Right renal cortex interstitium (tissue), 3 donors: ENCODE measurements at places on chromosomes 6 and 20. TPM values are rescaled to one million over a fixed set of nuclear protein-coding genes. Genes with fewer than 3 reads are reported as not detected.

- DNase-seq, result no peak
Measured at GRCh38 chr20:1177680-1178079, 7.1 kb downstream of the TMEM74B start.

GRCh38 chr6:74720923-74721322, 484.9 kb downstream of the COL12A1 start:
- no peak for DNase-seq

GRCh38 chr6:16694781-16695578, 66.3 kb downstream of the ATXN1 start:
- DNase-seq, result no peak

DNA sequence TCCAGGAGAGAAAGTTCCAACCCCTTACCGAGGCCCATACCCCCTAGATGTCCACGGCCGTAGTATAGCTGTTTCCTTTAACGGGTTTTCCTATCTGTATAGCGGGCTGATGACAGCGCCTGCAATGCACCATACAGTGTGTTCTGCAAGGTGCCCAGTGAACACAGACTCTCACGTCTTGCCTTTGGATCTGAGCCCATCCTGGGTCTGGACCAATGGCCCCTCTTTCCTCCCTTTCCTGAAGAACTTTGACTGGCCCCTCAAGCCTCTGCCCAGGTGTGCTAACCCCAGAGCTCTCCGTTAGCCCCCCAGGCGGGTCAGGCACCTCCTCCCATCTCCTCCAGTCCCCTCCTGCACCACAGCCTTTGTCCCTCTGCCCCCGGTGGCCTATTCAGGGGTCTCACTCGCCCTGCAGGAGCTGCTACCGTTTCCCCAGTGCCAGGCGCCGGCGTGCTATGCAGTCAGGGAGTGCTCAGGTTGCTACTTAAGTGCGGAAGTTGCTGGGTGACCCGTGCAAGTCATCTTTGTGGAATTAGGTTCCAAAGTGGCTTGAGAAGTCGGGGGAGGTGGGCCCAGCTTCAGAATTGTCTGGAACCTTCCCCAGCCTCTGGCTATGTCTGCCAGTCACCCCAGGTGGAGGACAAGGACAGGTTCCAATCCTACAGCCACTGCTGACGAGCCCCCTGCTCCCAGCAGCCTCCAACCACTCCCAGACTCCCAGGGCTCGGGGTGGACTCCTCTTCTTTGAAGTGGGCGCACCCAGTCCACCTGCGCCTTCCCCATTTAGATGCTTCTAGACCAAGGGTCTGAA, 35.0 kb upstream of the ZBP1 start:
- DNase-seq, result no peak

DNA sequence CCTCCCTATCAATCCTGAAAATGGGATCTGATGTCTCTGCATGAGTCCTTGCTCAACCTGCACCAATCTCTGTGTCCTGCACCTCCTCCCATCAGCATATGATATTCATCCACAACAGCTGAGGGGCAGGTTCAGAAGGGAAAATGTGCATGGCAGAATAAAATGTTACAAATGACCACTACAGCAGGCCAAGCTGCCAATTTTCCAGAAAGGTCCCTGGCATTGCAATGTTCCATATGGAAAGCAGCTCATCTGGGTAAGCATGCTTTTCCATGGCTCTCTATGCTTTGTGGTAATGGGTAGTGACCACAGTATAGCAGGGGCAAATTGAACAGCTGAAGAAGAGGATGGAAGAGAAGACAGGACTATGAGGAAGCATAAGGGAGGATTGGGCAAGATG, 841.2 kb upstream of the FLRT3 start:
- DNase-seq, result no peak

- peak; percentile 32 for DNase-seq
Measured at GRCh38 chr6:122289762-122290539, 109.5 kb upstream of the HSF2 start.

GRCh38 chr6:146305092-146305491, 238.5 kb upstream of the RAB32 start:
- DNase-seq, result no peak

DNA sequence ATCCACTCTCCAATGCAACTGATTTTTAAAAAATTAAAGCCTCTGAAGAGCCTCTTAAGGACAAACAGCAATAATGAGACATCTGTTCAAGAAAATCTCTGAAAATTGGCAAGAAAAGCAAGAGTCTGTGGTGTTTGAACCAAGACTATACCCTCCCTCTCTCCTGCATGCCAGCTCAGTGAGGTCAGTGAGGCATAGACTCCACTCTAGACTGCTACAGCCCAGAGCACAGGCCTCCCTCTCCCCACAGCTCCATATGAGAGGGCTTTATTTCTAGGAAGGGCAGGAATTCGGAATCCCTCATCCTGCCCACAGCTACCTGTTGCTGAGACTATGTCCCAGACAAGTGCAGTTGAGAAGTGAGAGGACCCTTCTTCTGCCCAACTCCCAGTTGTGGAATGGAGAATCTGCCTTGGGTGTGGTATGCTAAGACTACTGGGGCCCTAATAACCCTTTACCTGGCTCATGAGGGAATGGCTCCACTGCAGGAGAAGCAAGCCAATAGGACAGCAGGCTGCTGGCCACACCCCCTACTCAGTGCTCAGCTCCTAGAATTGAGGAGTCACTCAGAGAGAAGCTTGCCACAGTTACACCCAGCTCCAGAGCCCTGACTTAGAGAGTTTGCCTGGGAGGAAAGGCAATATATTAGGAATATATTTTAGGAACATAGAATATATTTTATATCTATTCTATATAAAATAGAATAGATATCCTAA, 22.7 kb upstream of the HLA-DQA1 start:
- no peak for DNase-seq

The TOMM6 gene
- 243 TPM for polyA plus RNA-seq

The ZNF311 gene
- polyA plus RNA-seq, result 6.3 TPM

DNA sequence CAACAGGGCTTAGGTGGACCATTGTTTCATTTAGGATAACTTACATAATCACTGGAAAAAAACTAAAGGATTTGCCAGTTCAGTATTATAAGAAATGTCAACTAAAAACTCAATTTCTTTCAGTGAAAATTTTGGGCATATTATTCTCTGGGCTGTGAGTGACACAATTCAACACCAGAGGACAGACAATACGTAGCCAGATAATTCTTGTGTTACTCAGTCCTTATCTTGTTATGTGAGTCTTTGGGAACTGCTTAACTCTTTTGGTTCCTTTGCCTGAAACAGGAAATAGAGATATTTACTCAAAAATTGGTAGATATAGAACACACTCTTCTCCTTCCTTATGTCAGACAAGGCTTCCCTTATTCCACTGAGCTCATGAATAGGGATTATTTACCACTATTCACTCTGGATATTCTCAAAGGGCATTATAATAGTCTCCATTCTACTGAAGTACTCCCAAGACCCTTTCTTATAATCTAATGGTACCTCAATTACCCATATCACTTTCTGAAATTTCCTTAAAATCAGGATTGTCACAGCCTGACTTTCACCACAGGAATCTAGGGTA, 4.9 kb upstream of the BEND6 start:
- no peak for DNase-seq

The ZC3H12D gene
- polyA plus RNA-seq, result 0.18 TPM
